Anterior cingulate cortex (tissue), 58 donors: ENCODE measurements at places on chromosomes 3 and 15.

DNA sequence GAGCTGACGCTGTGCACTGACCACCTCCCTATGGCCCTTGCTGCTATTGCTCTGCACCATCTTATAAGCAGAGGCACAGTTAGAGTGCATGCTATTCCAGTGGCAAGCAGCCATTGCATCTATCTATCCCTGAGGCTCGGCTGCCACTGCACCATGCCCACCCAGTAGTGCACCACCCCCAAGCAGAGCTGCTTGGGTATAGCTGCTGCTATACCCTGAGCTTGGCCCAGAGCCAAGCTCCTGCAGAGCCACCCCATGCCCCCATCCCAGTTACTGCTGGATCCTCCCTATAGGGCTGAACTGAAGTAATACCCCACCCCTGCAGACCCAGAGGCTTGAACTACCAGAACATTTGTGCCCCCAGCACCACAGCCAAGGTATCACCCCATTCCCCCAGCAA is 19.6 kb upstream of the IGSF10 start:
- DNase-seq = no peak

DNA sequence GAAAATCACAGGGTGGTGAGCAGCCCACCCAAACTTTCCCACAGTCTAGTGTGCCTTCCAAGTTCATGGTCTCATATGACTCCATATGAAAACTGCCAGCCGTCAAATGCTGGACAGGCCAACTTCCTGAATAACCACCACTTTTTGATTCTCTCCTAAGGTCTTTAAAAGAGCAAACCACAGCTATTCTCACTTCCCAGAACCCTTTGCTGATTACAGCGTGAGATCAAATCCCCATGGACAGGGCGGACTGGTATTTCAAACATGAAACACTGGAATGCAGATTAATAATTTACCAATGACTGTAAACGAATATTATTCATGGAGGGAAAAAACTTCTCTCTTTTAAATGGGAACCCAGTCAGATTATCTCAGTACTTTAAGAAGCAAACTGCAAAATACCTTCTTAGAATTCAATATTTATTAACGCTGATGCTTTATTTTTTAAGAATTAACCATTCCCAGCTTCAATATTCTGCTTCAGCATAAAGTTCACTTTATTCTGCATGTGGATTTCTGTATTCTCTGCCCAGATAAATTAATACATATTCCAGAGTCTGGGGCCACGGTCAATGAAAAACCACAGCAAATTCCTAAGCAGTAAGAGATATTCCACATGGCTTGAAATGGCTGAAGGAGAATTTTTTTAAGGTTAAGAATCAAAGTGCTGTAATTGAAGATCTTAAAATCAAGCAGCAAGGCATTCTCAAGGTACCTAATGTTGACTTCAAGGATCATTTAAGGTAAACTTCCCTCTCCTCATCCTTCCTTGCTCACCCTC is 42.9 kb downstream of the MYO1E start:
- DNase-seq = no peak

GRCh38 chr15:77596821-77597803 is 35.6 kb downstream of the LINGO1 start:
- no peak for DNase-seq

DNA sequence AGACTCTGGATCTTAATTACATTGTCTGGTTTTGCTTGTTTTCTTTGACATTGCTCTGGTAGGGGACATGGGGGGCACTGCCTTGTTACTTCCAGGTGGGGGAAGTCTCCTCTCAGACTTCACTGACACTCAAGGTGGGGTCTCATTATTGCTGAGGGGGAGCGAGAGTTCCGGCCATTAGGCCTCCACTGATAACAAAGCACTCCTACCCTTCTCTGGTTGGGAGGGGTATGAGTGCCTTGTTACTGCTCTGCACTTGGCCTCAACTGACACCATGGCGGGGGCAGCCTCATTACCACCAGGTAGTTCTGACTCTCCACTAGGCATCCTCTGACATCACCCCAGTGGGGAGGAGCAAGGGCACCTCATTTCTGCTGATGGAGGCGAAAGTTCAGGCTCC is 25.7 kb downstream of the SH3GL3 start:
- DNase-seq = no peak

DNA sequence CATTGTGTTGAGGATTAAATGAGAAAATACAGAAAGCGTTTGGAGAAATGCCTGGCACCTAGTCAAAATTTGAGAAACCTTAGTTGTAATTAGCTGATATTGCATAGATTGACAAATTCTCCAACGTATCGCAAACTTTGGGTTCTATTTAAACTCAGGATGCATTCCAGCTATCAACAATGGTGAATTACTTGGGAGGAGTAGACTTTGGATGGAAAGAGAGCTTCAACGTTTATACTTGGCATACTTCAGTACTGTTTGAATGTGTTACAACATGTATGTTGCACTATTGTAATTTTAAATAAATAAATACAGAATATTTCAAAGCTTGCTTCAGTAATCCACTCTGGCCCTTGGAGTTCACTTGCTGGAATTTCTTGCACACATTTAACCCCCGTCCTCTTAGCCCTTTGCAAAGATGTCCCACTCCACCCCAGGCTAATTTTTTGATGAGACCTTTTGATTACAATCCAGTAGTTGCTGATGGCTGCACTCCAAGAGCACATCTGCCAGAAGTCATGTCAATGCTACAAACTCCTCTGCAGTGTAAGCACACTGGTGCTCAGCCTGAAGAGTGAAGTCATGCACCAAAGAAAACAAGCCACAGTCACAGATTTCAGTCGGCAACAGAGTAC is 4.7 kb upstream of the DIS3L start:
- no peak for DNase-seq

- no peak for DNase-seq
Measured at GRCh38 chr3:188901126-188901525, 270.6 kb upstream of the TPRG1 start.

- no peak for DNase-seq
Measured at GRCh38 chr15:85837011-85837433, 42.3 kb upstream of the KLHL25 start.

GRCh38 chr3:9837701-9838582 is 5.9 kb downstream of the RPUSD3 start:
- DNase-seq = no peak

- no peak for DNase-seq
Measured at GRCh38 chr3:187983484-187984124, 170.4 kb upstream of the LPP start.

DNA sequence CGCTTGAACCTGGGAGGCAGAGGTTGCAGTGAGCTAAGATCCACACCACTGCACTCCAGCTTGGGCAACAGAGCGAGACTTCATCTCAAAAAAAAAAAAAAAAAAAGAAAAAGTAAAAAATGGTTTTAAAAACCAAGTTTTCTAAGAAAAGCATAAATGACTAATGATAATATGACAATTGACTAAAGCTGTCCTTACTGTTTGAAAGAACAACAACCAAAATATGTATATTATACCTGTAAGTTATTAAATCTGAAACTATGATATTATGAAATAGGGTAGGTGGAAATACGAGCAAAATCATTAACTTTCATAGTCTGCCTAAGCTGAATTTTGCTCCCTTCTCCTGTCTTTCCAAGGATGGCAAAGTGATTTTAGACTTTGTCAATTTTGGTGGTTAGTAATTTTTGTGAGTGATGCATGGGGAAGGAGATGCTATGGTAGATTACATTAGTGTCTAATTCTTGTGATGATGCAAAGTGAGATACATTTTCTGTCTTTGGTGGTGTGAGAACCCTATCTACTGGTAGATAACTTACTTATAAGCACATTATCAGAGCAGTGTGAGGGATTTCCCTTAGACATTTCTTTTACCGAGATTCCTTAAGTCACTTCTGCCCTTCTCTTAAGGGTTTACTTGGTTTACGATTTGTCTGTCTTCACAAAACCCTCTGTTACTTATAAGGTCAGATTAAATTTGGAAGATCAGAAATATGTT is 10.6 kb upstream of the CHD2 start:
- no peak for DNase-seq

- DNase-seq = no peak
Measured at GRCh38 chr15:78360958-78361718, 21.0 kb downstream of the CRABP1 start.

- no peak for DNase-seq
Measured at GRCh38 chr3:116139641-116140040, 305.6 kb downstream of the LSAMP start.

DNA sequence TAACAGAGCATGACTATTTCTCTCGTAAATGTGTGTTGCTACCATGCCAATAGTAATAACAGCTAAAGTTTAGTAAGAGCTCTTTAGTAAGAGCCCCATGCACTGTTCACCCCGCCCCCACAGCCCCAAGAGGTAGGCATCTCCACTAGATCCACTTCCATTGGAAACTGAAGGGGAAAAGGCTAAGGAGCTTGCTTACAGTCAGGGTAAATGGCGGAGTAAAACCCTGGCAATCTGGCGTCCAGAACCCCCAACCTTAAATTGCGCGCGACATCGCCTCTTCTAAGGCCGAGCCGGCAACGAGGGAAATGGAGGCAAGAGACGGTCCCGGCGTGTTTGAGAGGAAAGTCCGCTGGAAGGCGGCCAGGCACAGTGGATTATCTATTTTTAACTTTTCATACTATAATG is 654 bp upstream of the C3orf38 start:
- DNase-seq = no peak

- no peak for DNase-seq
Measured at GRCh38 chr3:123126031-123126430, 59.2 kb downstream of the PDIA5 start.

- no peak for DNase-seq
Measured at GRCh38 chr3:34948517-34948916, 690.8 kb upstream of the ARPP21 start.

GRCh38 chr3:9590282-9590791 is 36.7 kb upstream of the LHFPL4 start:
- no peak for DNase-seq

- no peak for DNase-seq
Measured at GRCh38 chr15:94924971-94925598, 693.7 kb downstream of the MCTP2 start.

DNA sequence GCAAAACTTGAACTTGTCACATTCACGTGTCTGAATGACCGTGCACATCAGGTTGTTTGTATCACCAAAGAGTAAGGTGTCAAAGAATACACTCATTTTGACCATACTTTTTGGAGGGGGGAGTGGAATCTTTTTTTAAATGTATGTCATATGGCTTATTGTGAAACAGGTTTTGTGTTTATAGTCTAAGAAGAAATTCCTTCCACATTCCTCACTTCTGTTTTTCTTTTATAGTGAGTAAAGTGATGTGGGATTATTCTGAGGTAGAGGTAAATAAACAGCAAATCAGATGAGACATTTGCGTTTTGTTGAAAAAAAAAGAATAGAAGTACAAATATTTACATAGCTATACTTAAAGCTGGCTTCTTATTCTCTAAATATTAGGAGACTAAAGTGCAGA is 33.0 kb downstream of the SRP14 start:
- no peak for DNase-seq

- no peak for DNase-seq
Measured at GRCh38 chr3:60114191-60114590, 1064.4 kb upstream of the CFAP20DC start.

GRCh38 chr3:188000361-188000861 is 153.5 kb upstream of the LPP start:
- DNase-seq = no peak

DNA sequence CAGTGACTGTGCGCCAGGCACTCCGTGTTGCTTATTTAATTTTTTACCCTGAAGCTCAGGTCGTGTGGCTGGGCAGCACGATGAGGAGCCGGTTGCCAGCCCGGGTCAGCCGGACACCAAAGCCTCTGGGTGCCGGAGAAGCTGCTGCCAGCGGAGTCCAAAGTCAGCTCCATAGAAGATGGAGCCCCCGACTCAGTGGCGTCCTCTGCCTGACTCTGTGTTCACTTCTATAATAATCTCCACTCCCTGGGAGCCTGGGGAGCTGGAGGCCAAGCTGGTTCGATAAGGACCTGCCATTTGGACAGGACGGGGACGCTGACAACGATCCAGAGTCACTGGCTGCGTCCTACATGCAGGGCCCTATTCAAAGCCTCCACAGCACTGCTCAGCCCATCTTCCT is 78.6 kb downstream of the VGLL4 start:
- no peak for DNase-seq

DNA sequence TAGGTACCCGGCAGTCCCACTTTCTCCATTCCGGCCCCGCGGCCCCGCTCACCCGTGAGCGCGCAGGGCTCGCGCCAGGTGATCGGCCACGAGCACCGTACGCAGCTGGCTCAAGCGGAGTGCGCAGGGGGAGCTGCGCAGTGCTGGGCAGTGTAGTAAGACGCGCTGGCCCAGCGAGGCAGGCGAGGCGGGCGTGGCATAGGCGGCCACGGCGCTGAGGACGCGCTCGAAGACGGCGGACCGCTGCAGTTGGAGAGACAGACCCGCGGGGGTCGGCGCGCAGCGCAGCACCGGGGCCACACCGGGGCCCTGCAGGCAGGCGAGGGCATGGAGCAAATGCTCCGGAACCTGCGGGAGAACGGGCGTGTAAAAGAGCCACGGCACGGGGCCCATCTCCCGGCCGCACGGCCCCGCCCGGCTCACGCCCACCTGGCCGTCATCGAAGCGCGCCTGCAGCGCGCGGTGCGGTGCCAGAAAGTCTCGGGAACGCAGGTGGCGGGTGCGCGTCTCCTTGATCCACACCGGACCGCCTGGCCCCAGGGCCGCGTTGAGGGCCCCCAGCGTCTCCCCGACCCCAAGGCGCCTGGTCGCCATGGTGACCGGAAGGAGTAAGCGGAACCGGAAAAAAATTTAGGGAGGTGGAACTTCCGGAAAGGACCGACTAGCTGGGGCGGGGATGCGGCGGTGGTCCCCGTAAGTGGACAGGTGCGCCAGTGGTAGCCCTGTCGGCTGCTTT is at the start of gene DALRD3:
Gene DALRD3 (minus strand): TSS at position 610 of the 736 bp plus-strand sequence. CDS start 16 bp downstream, at position 594.
- peak; percentile 63 for DNase-seq
